Stimulated activated CD4-positive, alpha-beta T cell treated with anti-CD3 and anti-CD28 coated beads, Interleukin-4, amount 100 ng/mL, for 1 hour (primary cell): ENCODE measurements at places on chromosomes 12 and 14.

DNA sequence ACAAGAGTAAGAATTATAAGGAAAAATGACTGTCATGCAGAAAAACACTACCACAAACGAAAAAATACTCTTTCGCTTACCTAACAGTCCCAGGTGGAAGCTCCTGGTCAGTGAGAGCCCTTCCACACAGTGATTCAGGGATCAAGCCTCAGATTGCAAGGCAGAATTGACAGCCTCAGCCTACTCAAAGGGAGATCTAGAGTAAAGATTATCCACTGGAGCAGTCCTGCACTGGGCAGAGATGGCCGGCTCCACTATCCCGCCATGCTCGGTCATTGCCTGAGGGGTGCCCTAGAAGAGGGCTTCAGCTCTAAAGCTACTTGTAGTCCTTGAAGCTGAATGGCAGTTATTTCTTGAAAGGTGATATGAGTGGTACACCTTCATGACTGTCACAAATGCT lies 174.7 kb downstream of the TTC8 start:
- no peak for DNase-seq

DNA sequence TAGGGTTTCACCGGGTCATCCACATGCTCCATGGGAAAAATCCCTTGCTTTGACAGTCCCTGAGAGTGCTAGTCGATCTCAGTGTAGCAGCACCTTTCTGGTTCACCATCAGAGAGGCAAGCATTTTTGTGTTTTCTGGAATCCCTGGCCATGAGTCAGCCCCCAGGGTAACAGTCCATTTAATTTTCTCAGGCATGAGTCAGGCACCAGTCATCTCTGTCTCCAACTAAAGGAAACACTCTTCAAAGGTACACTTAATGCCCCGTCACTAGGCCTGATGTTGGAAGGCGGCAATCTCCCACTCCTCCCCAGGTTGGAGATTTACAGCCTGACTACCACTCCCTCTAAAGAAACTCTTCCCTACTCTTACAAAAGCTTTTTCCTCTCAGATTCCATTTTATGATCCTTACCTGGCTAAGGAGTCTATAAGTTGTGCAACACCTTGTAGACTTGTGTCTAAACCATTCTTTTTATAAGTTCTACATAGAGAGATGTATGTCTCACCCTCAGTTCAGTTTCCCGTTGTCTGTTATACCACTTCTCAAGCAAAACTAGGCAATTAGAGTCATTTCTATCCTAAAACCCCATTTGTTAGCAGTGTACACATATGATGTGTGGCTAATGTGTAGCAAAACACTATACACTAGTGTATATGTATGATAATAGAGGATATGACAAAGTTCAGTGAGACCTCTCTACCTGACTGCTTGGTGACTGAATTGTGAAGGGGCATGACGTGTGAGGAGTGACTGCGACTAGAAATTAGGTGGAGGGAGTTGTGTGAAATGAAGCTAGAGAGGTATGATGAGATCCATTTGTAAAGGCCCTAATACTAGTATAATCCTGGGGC lies 24.6 kb downstream of the TMEM19 start:
- no peak for DNase-seq

- DNase-seq: no peak
Measured at GRCh38 chr12:119528241-119528640, 65.3 kb upstream of the TMEM233 start.

DNA sequence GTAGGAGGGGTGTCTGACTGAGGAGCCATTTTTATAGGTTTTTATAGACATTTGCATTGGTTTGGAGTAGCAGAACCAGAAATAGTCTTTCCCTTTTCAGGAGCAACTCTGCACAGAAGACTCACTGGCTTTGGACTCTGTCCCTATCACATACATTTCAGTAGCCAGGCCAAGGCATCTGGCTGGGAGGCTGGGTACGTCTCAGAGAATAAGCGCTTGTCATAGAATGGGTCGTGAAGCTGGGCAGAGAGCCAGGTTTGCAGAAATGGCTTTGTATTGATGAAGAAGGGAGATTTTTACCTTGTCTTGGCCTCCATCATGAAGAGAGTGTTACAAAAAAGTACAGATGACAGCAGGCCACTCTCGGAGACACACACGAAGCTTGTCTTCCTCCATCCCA lies 98.6 kb downstream of the CACNA1C start:
- no peak for DNase-seq

GRCh38 chr12:24688601-24689000 lies 260.3 kb downstream of the BCAT1 start:
- no peak for DNase-seq

DNA sequence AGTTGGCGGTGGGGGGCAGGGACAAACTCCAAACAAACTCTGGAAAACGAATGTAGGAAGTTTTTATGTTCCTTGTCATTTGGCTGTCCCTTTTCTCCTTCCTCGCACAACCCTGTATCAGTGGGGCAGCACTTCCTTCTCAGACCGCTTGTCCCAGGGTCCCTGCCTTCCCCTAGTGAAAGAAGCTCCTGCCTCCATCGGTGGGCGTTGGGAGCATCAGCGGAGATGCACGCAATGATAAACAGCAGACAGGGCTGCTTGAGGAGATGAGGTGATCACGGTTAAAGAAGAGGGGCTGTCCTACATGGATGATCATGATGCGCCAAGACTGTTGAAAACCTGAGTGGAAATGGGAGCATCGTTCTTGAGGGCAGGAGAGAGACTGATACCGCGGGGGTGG lies 620 bp downstream of the C1S start:
- no peak for DNase-seq

- no peak for DNase-seq
Measured at GRCh38 chr14:51006781-51007211, 62.5 kb upstream of the PYGL start.

- no peak for DNase-seq
Measured at GRCh38 chr14:89473989-89474388, 57.0 kb upstream of the FOXN3 start.

DNA sequence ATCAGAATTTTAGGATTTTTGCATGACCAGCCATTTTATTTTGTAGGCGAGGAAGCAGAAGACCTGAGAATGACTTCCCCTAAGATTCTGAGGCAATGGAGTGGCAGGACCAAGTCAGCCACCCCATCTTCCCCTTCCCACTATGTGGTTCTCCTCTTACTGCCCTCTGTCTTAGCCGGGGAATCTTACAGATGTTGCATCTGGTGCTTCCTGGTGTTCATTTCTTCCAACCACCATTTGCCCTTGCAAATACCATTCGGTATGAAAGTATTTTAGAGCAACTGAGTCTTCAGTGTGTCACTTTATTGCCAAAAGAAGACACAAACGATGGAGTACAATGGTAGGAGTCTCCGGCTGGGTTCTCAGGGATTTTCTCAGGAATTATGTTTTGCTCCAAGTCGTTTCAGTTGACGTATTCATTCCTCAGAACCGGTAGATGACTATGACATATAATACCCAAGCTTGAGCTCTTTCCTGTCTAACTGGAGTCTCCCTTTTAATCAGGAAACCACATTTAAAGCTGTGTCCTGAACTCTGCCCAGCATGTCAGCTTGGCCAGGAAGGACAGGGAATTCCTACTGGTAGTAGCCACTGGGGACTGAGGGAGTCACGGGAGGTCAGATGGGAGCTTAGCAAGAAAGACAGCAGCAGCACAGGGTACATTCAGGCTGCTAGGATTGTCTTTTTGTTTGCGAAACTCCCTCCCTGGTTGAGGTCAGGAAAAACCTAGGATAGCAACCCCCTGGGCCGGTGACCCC lies 87.0 kb downstream of the SAMD4A start:
- no peak for DNase-seq

DNA sequence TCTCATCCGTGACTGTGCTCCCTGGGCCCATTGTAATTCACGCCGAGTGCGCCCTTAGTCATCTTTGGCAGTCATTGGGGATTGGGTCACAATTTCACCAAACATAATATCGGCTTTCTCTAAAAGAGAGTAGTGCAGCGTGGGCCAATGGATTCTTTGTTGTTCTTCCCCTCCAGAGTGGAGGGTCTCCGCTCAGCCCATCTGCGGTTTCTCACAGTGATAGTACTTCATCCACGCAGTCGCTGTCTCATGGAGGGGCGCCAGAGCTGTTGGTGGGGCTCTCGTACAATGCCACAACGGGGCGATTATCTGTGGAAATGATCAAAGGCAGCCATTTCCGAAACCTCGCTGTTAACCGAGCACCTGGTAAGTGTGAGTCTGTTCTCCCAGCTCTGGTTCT lies 321.8 kb downstream of the SNAPC1 start:
- no peak for DNase-seq

GRCh38 chr12:46548605-46549071 lies 176.1 kb upstream of the SLC38A2 start:
- no peak for DNase-seq

GRCh38 chr12:32995623-32996022 lies 99.0 kb upstream of the PKP2 start:
- DNase-seq: no peak

DNA sequence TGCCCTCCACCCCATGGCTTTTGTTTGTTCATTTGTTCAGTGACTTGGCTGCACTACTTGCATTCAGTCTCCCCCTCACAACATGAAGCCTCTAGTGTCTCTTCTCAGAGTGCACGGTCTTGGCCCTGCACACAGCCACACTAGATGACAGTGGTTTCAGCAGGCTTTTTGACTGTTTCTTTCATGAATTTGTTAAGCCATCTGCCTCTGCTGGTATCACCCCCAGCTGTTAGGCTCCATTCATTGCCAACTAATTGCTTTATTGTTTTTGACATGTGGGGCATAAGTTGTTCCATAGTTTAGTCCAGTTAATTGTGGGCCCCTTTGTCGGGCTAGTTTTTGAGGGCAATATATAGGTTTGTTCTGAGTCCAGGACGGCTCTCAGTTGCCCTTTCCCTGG lies 18.8 kb downstream of the OS9 start:
- DNase-seq: no peak

DNA sequence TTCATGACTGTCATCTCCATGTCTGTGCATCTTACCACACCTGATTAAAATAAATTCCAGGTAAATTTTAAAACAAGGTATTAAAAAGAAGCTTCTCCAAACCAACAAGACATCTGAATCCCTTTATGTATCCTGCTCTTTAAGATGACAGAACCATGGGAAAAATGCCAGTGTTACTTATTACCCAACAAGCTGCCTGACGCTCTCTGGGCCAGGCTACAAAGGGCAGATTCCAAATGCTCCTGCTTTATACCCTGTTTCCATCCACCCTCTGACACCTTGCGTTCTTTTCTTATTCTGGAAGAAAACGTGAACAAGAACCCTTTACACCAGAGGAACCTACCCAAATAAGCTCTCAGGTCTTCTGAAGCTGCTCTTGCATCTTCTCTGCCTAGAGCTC lies 70.7 kb downstream of the SLC8A3 start:
- DNase-seq: no peak

- DNase-seq: no peak
Measured at GRCh38 chr12:6178981-6179761, 21.0 kb upstream of the CD9 start.

- no peak for DNase-seq
Measured at GRCh38 chr14:80923368-80923767, 18.2 kb downstream of the CEP128 start.

- DNase-seq: no peak
Measured at GRCh38 chr12:94012590-94012989, 135.8 kb upstream of the PLXNC1 start.

- no peak for DNase-seq
Measured at GRCh38 chr12:51395283-51396230, 4.4 kb upstream of the GALNT6 start.

DNA sequence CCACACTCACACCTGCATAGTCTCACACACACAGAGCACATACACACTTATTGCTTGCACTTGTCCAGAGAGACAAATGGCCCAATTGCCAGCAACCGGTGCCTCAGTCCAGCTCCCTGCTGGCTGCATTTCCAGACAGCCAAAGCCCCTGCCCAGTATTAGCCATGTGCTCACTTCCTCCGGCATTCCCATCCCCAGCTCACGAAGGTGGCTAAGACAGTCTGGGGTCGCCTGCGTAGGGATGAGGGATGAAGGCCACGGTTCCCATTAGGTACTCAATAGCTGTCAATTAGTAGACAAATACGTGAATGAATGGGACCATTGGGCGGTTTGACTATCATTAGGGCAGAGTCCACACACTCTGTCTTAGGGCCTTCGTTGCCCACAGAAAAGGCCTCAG lies 146.8 kb upstream of the EGLN3 start:
- no peak for DNase-seq

- DNase-seq: no peak
Measured at GRCh38 chr14:56515739-56516138, 63.9 kb upstream of the TMEM260 start.

- DNase-seq: no peak
Measured at GRCh38 chr14:77290705-77291104, 19.7 kb upstream of the NGB start.

DNA sequence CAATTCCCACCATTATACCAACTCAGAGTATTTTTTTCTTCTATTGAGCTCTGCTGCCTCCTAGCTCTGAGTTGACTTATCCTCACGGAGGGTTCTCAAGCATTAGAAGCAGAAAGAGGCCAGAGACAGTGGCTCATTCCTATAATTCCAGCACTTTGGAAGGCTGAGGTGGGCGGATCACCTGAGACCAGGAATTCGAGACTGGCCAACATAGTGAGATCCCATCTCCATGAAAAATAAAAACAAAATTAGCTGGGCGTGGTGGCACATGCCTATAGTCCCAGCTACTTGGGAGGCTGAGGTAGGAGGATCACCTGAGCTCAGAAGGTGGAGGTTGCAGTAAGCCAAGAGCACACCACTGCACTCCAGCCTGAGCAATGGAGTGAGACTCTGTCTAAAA lies 21.0 kb downstream of the HPD start:
- DNase-seq: no peak

DNA sequence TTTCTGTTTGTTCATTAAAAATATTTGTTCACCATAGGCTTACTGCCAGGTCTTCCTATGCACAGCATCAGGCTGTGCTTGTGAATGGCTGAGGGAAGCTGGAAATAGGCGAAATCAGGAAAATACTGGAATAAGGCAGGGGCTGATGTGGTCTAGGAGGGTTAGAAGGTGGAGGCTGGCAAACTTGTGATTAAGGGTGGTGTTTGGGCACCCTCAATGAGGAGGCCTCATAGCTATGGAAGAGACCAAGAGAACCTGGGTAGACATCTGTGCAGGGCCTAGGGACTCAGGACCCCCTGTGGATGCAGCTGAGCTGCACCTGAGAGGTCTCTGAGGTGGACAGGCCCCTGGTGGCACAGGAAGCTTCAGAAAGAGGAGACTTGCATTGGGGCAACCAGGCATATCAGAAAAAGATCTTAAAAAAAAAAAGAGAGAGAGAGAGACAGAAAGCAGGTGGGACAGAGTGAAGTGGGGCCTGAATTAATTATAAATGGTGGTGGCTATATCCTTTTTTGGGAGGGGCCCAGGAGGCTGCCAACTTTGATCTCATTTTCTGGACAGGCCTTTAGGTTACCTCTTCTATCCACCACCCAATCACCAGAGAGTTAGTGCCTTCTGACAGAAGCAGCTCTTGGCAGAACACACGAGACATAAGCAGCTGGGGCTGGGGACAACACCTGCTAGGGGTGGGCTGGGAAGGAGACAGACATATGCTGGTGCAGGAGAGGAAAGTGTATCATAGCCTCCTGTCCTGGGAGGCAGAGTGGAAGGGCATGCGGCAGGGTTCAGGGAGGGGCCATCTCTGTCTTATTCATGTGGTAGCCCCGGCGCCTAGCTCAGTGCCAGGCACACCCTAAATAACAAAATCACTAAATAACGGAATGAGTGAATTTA lies 46.7 kb upstream of the ATP23 start:
- DNase-seq: no peak

GRCh38 chr14:103430358-103430757 lies 45.1 kb downstream of the MARK3 start:
- no peak for DNase-seq

GRCh38 chr12:21334771-21335325 lies at the start of gene SLCO1A2:
Gene SLCO1A2, minus strand, starts transcription at chr12:21334917. Its CDS starts 270 bp downstream, at chr12:21334647.
- DNase-seq: no peak
